ENCODE measurements at places on chromosomes 3 and 15.

- no peak for DNase-seq
Measured at GRCh38 chr3:43256714-43257461, 29.5 kb upstream of the SNRK start.

DNA sequence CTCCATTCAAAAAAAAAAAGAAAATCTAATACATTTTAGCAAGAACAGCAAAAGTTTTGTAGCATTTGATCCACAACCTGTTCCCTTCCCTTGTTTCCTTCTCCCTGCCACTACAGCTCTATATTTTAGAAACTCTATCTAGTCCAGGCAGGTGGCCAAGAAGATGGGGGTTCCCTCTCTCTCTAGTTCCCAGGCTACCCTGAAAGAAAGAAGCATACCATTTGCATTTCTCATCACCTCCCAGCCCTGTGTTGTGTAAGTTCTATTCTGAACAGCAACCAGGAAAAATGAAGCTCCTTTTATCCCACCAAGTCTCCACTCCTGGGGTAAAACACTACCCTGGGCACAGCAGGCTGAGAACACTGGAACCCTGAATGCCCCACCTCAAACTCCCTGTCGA, 100.0 kb downstream of the PCCB start:
- no peak for DNase-seq

- DNase-seq = no peak
Measured at GRCh38 chr3:180693656-180694055, 14.4 kb upstream of the CCDC39 start.

DNA sequence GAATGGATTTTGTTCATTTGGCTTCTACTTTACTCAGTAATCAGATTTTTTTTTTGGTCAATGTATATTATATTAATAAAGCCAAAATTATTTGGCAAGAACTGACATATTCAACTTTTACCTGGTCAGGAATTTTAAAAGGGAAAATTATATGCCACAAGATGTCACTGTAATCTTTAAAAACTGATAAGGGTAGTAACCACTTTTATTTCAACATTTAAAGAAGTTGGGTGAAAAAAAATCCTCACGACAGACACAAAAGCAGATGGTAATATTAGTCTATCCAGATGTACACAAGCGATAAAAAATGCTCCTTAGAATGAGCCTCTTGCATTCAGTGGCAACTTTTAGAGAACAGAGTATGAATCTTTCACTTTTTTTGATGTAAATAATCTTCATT, 101.9 kb downstream of the SERPINI1 start:
- DNase-seq = no peak
